Erythroblast (primary cell): ENCODE measurements at places on chromosomes 2 and 18.

DNA sequence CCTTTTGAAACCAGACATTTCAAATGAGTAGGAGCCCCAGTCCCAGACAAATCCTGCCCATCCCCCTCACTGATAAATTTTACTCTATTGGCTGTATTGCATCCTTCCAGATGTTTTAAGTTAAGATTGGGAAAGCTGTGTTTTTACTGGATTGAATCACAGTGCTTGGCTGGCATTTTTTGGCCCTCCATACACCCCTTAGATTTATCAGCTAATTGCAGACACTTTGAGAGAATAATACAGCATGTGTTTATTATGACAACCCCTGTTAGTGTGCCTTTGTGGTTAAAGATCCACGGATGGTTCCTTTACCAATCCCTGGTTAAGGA lies 74.9 kb downstream of the ANTXR1 start:
- DNase-seq: no peak

GRCh38 chr2:237297421-237298150 lies 116.4 kb downstream of the COL6A3 start:
- no peak for DNase-seq

GRCh38 chr18:5197032-5197434 lies at the start of gene AKAIN1:
Gene AKAIN1 (minus strand): TSS chr18:5197257. CDS start chr18:5197053, 204 bp downstream.
- peak; percentile 50 for DNase-seq

GRCh38 chr2:6249557-6249956 lies 557.4 kb downstream of the SOX11 start:
- DNase-seq: no peak

GRCh38 chr2:171266102-171266501 lies 105.4 kb upstream of the TLK1 start:
- no peak for DNase-seq
